ENCODE measurements at places on chromosomes 4 and X.

- DNase-seq, result no peak
Measured at GRCh38 chr4:178037459-178038214, 595.4 kb upstream of the AGA start.

DNA sequence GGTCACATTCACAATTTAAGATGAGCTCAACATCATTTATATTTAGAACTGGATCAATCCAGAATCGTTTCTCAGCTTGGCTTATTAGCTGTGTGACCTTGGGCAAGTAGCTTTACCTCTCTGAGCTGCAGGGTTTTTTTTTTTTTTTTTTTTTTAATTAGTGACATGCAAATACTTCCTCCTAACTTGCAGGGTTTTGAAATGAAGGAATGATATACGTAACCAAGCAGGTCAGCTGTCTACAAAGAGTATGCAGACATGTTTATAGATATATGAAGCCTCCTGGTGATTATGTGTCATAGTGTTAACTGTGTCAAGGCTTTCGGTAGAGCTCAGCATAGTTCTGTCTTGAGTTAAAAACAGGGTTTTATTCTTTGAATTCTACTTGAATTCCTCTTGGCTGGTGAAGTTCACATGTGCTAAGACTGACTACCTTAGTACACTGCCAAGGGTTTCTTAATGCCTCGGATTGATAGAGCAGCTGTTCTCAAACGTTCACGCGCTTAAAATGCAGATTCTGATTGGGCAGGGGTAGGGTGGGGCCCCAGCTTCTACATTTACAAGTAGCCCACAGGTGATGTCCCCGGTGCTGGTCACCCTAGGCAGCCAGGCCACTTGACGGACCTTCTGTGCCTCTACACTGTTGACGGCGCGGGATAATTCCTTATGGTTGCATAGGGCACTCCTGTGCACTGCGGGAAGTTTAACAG, 654 bp upstream of the STS start:
- peak; percentile 26 for DNase-seq

DNA sequence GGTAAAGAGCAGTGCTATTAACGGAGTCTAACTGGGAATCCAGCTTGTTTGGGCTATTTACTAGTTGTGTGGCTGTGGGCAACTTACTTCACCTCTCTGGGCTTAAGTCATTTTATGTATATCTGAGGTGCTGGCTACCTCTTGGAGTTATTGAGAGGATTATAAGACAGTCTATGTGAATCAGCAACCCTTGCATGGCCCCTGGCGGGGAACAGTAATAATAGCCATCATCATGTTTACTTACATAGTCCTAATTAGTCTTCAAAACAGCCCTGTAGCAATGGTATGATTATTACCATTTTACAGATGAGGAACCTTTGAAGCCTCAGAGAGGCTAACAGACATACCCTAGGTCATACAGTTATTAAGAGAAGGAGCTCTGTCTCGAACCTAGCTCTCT, 1.5 kb downstream of the HPRT1 start:
- DNase-seq, result no peak

GRCh38 chr4:170599894-170600293, 510.1 kb upstream of the AADAT start:
- DNase-seq, result no peak

DNA sequence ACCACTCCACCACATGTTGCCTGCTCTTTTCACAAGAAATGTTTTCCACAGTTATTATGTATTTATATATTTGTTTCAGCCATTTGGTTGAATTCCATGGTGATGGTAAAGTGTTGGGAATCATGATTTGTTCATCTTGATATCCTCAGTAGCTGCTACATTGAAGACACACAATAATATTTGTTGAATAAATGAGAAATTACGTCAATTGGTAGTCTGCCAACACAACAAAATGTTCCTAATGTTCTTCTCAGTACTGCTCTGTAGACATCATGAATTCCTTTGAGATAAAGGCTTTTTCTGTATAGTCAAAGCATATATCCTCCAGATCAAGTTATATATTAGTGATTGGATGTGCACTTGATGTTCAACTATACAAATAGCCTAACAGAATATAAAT, 29.5 kb downstream of the CXXC4 start:
- DNase-seq, result no peak

- no peak for DNase-seq
Measured at GRCh38 chr4:186643501-186644310, 80.0 kb downstream of the FAT1 start.

GRCh38 chr4:104492183-104492771, 2.4 kb downstream of the CXXC4 start:
- DNase-seq, result peak; percentile 55

- DNase-seq, result no peak
Measured at GRCh38 chr4:152773953-152774352, 5.6 kb downstream of the TIGD4 start.

Data from D341Med (cell line).